ENCODE measurements at places on chromosomes 6 and 20.

DNA sequence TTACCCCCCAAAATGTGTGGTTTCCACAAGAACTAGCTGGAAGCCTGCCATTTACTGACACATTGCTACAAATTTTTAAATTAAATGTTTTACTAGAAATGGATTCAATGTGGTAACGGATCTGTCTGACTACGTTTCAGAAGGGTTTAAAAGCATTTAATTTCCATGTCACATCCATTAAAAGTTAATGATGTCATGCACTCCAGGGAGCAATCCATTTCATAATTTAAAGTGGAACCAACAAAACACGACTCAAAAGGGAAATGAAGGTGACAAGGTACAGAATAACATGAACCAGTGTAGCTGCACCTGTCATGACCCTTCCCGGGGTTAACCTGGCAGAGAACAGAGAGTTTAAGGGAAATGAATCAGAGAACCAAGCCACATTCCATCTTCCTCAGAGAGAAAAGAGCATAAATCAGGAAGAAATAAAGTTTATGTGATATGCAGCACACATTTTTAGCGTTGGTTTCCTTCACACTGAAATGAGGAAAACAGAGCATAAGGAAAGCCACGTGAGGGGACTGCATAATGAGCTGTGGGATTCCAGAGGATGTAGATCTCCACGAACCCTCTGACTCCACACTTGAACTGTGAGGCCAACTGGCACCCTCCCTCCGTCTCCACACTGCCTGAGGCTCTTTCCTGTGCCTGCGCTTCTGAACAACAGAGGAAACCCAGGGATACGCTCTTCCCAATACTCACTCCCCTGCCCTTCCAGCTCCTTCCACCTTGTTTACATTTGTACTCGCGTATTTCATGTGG is 170.3 kb upstream of the AHI1 start:
- no peak for DNase-seq

- no peak for DNase-seq
Observed at GRCh38 chr6:108134213-108134970, 31.4 kb upstream of the NR2E1 start.

DNA sequence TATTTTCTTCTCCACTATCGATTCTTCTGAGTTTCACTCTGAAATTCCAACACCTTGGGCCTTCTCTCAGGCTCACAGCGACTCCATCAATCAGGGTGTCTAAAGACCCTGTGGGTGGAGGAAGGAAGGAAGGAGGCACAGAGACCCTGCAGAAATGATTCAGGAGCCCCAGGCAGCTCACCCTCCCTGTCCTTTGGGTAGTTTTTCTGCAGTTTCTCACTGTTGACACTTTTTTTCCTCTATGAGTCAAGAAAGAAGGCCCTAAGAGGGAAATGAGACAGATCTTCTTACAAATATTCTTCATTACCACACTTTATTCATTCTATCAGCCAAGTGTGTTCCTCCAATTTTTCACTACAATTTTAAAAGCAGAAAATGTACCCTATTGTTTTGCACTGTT is 34.2 kb upstream of the TBXT start:
- DNase-seq = no peak

DNA sequence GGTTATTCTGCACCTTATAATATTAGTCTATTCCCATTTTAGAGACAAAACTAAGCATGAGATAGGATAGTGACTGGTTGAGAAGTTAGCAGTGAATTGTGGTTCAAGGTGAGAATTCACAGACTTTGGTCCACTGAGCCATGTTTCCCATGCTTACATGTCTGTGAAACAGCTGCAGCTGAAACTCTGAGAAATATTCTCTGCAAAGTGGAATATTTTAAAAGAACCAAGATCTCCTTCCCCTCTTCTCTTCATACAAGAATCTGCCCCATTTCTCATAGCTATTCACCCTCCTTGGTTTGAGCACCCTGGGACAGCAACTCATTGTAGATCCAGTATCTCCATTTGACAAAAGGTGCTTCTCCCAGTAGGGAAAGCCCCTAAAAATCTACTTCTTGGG is 70.2 kb upstream of the TMEM170B start:
- no peak for DNase-seq

DNA sequence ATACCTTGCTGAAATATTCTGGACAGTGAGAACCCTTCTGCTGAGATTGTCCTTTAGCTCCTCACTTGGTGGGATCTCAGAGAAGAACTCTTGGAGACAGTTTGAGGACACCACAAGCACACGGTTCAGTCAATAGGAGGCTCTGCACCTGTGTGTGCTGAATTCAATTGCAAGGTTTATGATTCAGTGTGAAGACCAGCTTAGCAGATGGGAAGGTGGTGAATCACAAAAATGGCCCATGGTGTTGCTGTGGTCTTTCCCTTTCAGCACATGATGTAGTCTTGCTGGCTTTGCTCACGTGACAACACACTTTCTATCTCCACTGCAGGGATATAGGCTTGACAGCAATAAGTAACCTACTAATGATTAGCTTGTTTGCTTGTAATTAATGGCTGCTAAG is 270.3 kb downstream of the SLC24A3 start:
- no peak for DNase-seq

- no peak for DNase-seq
Observed at GRCh38 chr20:32980131-32980941, 23.9 kb downstream of the SUN5 start.

DNA sequence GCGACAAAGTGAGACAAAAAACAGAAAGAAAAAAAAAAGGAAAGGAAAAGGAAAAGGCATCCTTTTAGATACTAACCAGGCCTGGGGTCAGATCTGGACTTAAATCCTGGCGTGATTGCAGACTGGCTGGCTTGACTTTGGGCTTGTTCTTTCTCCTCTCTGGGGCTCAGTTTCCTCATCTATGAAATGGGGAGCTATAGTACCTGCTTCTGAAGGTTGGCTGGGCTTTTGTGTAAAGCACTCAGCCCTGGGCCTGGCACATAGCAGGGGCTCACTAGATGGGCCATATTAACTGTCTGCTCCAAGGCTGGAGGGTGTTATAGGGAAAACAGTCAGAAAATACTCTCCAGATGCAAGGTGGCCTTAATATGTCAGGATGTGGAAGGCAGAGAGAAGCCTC is 1.2 kb upstream of the R3HDML start:
- DNase-seq = no peak

GRCh38 chr6:45630801-45631200 is 253.1 kb upstream of the SUPT3H start:
- DNase-seq = no peak

Measured in cortex of kidney (tissue), 1 donor.